GM23338 (cell line): ENCODE measurements at places on chromosomes 13 and 19. TPM values are rescaled to one million over a fixed set of nuclear protein-coding genes. Genes with fewer than 3 reads are reported as not detected.
A peak's percentile ranks its signal among the peaks of the same experiment; 100 is the strongest.

DNA sequence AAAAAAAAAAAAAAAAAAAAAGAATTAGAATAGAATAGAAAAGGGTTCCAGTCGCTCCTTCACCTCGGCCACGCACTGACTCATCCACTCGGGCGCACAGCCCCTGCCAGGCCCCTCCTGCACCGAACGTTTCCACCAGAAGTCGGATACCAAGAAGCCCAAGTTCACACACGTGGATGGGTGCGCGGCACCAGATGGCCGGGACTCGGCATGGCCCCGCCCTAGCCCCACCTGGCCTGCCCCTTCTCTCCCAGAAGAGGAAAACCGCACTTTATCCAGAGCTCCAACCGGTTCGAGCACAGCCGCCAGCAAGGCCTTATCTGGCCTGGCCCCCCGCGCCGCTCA is 5.9 kb downstream of the PRR36 start:
- peaks cover 58% of the 10 kb centered on the region for H3K27me3 ChIP-seq
- DNase-seq: peak; percentile 83
- no peak overlapping the region for H3K27ac ChIP-seq
- no peaks in the 10 kb centered on the region for H3K36me3 ChIP-seq

- DNase-seq: peak; percentile 65
- no peaks in the 10 kb centered on the region for H3K36me3 ChIP-seq
- no peak overlapping the region for H3K4me3 ChIP-seq
- H3K27me3 ChIP-seq: no peaks in the 10 kb centered on the region
- H3K4me1 ChIP-seq: 0 out of 2 replicates have a peak, but pooled peaks cover 6% of the 10 kb centered on the region
- no peak overlapping the region for H3K27ac ChIP-seq
These were observed 6.6 kb upstream of the GADD45B start for GRCh38 chr19:2469102-2469914.

DNA sequence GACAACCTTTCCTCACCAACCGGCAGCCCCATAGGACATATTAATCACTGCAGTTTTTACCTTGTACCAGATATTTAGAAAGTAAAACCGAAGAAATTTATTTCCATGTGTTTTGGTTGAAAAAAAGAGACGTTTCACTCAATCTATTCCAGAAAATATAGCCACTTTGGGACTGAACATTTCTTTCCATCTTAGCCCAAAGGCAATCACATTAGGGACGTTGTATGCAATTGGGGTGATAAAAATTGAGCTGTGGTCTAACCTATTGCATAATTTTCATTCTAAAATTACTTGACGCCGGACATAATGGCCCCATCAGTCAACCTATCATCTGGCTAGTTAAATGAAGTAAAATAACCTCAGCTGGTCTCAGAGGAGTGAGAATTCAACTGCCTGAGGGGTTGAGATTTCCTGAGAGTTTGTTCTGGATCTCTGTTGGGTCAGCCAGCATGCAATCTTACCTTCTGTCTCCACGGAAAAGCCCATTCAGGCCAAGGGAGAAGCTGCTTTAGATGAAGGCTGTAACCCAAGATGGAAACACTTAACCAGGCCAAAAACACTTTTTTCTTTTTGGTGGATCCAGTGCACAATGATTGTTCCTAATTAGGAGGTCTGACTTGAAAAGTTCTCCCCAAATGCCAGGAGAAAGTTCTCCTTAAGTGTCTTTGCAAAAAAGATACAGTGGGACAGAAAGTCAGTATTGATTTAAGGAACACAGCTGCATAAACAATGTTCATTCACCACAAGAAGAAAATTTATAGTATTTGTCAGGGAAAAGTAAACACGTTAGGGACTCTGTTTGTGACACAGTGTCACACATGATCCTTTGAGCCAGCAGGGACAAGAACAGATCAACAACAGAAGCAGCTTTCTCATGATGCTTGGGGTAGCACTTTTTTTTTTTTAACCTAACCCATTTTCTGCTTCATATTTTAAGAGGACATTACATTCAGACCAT is 34.1 kb downstream of the DLEU7 start:
- no peaks in the 10 kb centered on the region for H3K36me3 ChIP-seq
- H3K27ac ChIP-seq: no peak overlapping the region

DNA sequence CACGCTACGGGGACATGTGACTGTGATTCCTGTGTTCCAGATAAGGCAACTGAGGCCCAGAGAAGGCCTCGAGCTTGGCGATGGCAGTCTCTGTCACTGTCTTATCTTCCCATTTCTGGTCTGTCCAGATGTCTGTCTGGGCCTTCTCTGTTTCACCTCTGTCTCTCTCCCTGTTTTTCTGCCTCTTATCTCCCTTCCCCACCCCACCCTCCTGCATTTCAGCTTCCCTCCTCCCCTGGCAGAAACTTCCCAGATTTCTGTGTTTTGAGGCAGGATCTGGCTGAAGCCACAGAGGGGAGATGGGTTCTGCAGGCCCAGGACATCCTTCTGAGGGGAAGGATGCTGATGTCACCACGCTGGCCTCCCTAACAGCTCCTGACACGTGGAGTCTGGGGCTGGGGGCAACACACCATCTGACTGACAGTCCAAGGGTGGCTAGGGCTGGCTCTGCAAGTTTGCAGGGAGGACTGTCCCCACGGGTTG is 14.4 kb downstream of the PAK4 start:
- no peaks in the 10 kb centered on the region for H3K27me3 ChIP-seq
- no peaks in the 10 kb centered on the region for H3K36me3 ChIP-seq
- H3K4me3 ChIP-seq: peak overlapping the region; percentile 44; the same call in 1 of the 2 replicates
- no peak for DNase-seq

DNA sequence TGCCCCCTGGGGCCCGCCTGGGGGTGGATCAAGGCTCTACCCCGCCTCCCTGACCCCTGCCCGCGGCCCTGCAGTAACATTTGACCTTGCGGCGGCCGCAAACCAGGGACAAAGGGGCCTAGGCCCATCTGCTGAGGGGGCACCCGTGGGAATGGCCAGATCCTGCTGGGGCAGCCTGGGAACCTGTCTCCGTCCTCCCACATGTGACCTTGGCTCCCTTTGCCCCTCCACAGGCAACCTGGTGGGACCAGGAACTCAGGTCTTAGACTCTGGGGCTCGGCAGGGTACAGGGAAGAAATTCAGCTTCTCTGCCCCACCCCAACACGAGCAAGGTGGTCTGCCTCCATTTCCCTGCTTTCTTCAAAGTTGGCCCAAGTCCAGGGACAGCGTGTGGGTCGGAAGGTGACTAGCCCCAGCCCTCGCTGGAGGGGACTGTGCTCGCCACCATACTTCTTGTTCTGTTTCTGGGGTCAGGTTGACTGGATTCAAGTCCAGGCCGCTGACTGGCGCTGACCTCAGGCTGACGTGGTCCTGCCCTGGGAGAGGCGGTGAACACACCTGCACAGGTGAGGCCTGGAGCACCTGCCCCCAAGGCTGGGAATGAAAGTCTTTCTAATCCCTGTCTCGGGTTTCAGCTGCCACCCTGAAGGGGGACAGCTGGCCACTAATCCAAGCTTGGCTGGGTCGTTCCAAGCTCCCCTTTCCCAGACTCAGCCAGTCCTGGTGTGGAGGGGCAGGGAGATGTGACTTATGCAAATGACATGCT is 2.5 kb upstream of the NR2F6 start:
- no peaks in the 10 kb centered on the region for H3K27me3 ChIP-seq
- peaks cover 32% of the 10 kb centered on the region for H3K4me1 ChIP-seq
- no peaks in the 10 kb centered on the region for H3K36me3 ChIP-seq
- peak; percentile 91 for DNase-seq

- no peaks in the 10 kb centered on the region; the same call in 1 of the 2 replicates for H3K4me1 ChIP-seq
- peaks cover 35% of the 10 kb centered on the region for H3K27me3 ChIP-seq
- no peaks in the 10 kb centered on the region for H3K36me3 ChIP-seq
- H3K4me3 ChIP-seq: no peak overlapping the region
- H3K27ac ChIP-seq: no peak overlapping the region
- DNase-seq: no peak
These were observed 8.9 kb downstream of the HAS1 start for GRCh38 chr19:51714848-51715247.

- H3K4me3 ChIP-seq: peak overlapping the region; percentile 24; the same call in 1 of the 2 replicates
- H3K4me1 ChIP-seq: no peaks in the 10 kb centered on the region; the same call in 1 of the 2 replicates
- no peaks in the 10 kb centered on the region for H3K36me3 ChIP-seq
- H3K27me3 ChIP-seq: peaks cover 29% of the 10 kb centered on the region
- H3K27ac ChIP-seq: no peak overlapping the region
- peak; percentile 98 for DNase-seq
These were observed 5.3 kb downstream of the SHD start for GRCh38 chr19:4284176-4284958.

GRCh38 chr19:40416918-40417642 is 3.9 kb upstream of the PRX start:
- H3K27ac ChIP-seq: no peak overlapping the region
- no peaks in the 10 kb centered on the region for H3K27me3 ChIP-seq
- H3K4me1 ChIP-seq: peaks cover 17% of the 10 kb centered on the region
- DNase-seq: no peak
- no peaks in the 10 kb centered on the region for H3K36me3 ChIP-seq

DNA sequence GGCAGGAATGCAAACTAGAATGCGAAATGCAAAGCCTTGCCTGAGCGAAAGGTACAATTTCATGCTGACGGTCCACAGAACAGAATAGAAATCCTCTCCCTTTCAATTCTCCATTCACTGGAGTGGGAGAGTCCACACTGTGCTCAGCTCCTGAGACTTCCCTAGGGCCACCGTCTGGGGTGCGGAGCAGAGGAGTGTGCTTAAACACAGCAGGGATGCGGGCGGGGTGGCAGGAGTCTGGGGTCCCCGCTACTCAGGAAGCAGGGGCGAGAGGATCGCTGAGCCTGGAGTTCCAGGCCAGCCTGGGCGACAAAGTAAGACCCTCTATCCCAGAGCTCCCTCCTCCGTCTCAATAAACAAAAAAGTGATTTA is 552 bp upstream of the ZNF816 start:
- peak; percentile 53 for DNase-seq
- no peaks in the 10 kb centered on the region for H3K27me3 ChIP-seq
- H3K4me1 ChIP-seq: peaks cover 17% of the 10 kb centered on the region
- peaks cover 5% of the 10 kb centered on the region; the same call in 1 of the 2 replicates for H3K36me3 ChIP-seq
- H3K27ac ChIP-seq: peak overlapping the region; percentile 75
- H3K4me3 ChIP-seq: peak overlapping the region; percentile 86

DNA sequence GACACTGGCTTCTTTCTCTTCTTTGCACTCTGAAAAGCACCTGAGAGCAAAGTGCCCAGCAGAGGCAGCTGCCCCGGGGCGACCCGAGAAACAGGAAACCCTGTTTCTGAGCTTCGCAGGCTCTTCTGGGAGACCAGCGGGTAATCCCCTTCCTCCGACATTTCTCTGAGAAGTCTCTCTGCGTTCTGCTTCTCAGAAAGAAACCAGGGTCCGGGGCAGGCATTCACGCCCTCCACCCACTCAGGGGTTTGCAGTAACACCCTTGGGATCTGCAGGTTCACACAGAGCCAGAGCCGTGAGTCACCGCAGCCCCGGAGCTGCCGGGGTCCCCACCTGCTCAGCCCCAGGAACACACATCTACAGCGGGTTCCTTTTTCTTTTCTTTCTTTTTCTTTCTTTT is 86.0 kb downstream of the GADD45B start:
- no peaks in the 10 kb centered on the region for H3K4me1 ChIP-seq
- no peaks in the 10 kb centered on the region for H3K27me3 ChIP-seq
- no peaks in the 10 kb centered on the region for H3K36me3 ChIP-seq
- no peak for DNase-seq

ANKRD10 gene
- 224 and 250 TPM in 2 replicates for total RNA-seq

LENG9 gene
- total RNA-seq: 3.3 and 6.4 TPM in 2 replicates
